ENCODE measurements at places on chromosomes 2 and 18.

DNA sequence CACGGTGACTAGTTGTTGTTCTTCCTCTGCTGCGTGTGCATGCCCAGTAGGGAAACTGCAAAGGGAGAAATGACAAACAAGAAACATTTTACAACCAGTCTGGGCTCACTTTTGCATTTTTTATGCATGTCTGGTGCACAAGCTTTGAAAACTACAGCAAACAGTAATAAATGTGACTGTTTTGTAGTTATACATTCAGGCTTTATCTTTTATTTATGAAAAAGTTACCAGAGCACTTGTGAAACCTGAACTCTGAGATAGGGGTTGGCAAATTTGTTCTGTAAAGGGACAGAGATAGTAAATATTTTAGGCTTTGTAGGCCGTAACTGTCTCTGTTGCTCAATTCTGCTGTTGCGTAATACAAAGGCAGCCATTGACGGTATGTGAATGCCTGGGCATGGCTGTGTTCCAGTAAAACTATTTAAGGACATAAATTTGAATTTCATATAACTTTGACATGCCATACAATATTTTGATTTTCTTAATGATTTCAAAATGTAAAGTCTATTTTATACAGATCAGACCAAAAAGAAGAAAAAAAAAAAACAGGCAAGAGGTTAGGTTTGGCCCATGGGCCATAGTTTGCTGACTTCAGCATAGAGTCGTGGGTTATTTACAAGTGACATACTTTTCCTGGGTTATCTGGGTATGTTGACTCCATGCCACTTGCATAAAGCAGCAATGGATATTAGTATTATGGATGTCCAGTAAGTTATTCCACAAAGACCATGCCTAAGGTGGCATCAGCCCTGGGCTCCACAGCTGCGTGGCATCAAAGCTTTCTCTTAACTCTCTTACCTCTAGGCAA, 53.6 kb upstream of the EML6 start:
- DNase-seq = no peak

DNA sequence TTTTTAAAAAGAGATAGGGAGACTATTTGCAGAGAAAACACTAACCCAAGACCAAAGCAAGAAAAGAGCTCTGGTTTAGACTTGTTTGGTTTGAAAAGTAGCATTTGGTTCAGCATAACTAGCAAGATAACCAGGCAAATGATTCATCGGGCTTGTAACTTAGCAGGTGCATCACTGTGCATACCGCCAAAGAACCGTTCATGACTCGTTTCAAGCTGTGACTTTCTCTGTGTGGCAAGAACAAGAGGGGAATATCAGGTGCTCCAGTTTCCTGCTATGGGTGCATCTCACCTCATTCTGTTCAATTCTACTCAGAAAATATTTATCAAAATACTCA, 244.9 kb downstream of the ETAA1 start:
- no peak for DNase-seq

- no peak for DNase-seq
Observed at GRCh38 chr18:44837482-44838180, 156.9 kb downstream of the SETBP1 start.

DNA sequence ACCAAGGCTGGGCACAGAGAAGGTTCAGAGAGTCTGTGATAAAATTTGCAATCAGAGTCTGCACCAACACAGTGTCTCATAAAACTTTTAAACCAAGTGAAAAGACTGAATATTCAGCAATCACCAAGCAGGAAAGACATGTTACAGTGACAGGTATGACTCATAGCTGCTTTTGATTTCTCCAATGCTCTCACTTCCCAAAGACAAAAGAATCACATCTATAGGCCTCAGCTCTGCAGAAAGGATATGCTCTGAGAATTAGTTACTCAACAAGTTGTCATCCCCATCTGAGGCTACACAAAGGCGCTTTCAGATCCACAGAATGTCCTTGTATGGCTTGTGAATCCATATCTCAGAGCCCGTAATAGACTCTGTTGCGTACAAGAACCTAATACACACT, 92.5 kb downstream of the KCNF1 start:
- no peak for DNase-seq

- no peak for DNase-seq
Observed at GRCh38 chr2:98606431-98606830, 1.9 kb downstream of the COA5 start.

GRCh38 chr2:239895116-239895515, 130.0 kb downstream of the NDUFA10 start:
- no peak for DNase-seq

DNA sequence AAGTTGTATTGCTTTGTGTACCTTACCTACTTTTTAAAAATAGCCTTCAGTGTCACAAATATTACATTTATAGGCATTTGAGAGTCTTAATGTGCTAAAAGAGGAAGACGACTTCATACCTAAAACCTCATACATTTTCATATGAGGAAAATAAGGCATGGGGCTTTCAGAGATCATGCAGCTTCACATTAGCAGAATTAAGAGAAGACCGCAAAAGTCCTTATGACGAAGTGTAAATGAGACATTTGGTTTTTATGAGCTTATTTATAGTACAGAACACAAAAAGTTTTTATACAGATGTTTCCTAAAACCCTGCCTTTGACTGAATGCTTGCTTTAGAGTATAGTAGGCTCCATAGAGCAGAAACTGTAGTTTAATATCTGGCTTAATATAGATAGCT, 10.1 kb upstream of the CCDC138 start:
- DNase-seq = no peak

GRCh38 chr2:6053743-6054142, 361.6 kb downstream of the SOX11 start:
- DNase-seq = no peak

- no peak for DNase-seq
Observed at GRCh38 chr2:8132879-8133278, 549.0 kb upstream of the ID2 start.

GRCh38 chr2:203003716-203004115, 11.0 kb upstream of the NBEAL1 start:
- DNase-seq = no peak

DNA sequence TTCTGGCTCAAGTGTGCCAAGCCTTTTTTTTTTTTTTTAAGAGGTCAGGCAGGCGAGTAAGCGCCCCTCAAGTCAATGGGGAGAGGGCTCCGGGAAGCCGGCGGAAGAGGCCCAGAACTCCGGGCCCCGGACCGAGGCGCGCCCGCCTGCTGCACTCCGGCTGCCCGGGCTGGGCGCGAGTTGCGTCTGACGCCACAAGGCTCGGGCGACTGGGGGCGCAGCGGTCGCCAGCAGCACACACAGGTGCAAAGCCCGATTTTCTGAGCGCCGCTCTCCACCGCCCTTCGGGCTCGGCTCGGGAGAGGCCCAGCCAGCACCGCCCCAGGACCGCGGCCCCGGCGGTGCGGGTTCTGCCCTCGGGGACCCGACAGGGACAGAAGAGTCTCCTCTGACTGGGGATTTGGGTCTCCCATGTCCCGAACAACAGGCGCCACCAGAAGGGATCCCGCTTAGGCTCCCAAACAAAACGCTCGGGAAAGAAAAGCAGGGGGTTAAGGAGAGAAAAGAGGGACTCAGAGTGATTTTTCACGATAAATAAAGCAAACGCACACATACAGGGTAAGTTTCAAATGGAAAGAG, 787 bp downstream of the ERBB4 start:
- DNase-seq = no peak

GRCh38 chr2:160289831-160290230, 89.8 kb upstream of the ITGB6 start:
- no peak for DNase-seq

DNA sequence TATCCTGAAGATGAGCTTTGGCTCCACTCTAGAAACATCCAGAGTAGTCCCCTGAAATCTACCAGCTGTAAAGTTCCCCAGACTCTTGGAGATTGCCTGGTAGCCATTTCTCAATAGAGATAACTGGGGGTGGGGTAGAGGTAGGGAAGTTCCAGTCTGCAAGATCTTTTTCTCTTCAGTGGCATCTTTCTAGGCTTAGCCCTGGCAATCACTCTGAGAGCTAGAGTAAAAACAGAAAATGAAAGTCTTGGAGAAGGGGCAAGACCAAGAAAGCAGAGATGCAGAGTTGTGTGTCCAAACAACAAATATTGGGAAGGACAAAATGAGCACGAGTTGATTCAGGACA, 41.8 kb upstream of the LCLAT1 start:
- no peak for DNase-seq

- DNase-seq = no peak
Observed at GRCh38 chr2:18412980-18413675, 147.3 kb downstream of the RDH14 start.

DNA sequence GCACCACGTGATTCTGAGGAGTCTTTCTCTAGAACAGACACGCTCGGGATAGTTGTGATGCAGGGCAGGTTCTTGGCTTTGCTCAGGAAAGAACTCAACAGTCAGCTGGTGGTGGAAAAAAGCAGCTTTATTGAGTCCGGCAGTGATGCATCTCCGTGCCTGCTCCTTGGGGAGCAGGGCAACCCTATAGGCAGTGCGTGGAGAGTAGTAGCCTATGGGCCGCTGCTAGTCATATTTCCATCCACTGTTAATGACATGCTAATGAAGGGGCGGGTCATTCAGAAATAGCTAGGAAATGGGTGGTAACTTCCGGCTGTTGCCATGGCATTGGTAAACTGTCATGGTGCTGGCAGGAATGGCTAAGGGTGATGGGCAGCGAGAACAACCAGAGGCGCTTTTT, 11.6 kb upstream of the ACKR3 start:
- DNase-seq = no peak

DNA sequence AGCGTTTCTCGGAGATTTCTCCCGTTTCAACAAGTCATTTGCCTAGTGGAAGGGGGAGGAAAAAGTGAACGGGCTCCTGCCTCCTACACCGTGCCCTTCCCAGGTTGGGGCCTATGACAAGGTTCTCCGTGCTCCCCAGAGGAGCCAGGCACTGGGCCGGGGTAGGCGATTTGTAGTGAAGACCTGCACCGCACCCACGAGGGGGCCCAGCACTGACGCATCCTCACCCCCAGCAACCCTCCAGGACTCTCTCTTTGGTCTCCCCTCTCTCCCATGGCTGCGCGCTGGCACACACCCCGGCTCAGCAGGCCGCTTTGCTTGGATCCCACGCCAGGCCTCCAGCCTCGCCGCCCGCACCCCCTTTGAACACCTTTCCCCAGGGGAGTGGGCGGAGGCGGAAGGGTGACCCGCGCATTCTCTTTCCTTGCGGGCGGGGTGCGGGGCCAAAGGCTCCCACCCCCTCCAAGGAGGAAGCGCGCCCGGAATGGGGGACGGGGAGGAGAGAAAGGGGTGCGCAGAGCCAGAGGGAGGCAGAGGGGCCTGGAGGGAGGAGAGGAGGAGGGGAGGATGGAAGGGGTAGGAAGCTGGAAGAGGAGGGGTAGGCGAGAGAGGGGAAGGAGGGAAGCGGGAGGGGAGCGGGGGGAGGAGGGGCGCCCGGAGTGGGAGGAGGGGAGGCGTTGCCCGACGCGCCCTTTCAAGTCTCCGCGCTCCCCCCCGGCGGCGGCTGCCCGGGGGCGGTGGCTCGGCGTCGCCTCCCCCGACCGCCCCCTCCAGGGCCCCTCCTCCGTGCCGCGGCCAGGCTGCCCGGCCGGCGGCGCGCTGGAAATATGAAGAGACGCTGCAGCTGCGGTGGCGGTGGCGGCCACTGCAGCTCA, at the start of gene APCDD1:
TSS of gene APCDD1 (plus strand) at position 830 of the 875 bp plus-strand sequence. CDS start 347 bp downstream, outside the sequence.
- no peak for DNase-seq

GRCh38 chr2:165371356-165371755, 98.1 kb upstream of the CSRNP3 start:
- DNase-seq = no peak

All from Jurkat, Clone E6-1 (cell line).